Small intestine (tissue), 16 donors: ENCODE measurements at places on chromosomes 4 and X.

- DNase-seq: no peak
These were observed 205.7 kb downstream of the CHIC2 start for GRCh38 chr4:53858744-53859143.

GRCh38 chr4:1475277-1476139 lies 69.3 kb upstream of the NKX1-1 start:
- DNase-seq: no peak

DNA sequence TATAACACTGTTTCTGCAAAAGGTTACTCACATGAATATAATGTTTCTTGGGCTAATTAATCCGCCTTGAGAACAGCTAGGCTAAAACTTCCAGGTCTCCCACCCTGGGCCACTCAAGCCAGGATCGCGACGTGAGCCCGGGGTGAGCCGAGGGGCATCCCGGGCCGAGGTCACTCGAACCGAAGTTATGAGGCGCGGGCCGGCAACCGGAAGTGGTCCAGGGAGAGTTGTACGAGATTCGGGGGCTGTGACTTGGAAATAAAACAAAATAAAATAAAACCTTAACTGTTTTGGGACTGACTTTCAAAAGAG lies 317 bp downstream of the CMC4 start:
- DNase-seq: no peak

- peak; percentile 32 for DNase-seq
These were observed 3.2 kb downstream of the TDO2 start for GRCh38 chr4:155906554-155907247.

DNA sequence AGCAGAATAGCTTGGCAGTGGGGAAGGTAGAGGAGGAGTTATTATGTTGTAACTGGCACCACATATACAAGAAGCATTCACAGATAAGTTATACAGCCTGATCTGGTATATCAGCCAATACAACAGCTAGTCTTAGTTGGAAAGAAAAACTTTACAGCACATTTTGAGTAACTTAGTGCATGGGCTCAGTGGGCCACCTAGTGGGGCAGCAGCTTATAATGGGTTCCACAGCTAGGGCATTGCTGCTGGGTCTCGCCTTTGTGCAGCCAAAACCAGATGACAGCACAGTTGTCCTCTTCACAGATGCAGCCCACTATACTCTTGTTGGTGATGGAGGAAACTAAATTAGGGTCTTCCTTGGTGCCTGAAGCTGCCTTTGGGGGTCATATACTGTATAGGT lies 448.1 kb upstream of the RASGEF1B start:
- no peak for DNase-seq

GRCh38 chr4:36286481-36286871 lies 5.1 kb downstream of the DTHD1 start:
- DNase-seq: no peak

DNA sequence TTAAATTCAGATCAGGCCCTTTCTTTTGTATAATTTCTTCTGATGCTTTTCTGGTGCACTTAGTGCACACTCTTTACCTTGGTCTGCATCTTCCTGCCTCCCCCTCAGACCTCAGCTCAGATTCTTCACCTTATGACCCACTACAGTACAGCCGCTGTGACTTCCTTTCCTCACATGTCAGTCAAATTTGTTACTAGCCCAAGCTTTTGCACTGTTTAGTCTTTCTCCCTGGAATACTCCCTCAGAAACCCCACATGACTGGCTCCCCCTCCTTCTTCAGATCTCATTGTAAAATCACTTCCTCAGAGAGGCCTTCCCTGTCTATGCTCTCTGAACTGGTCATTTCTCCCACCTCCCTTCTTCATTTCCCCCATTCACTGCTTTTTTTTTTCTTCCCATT lies 132.9 kb downstream of the FRAS1 start:
- no peak for DNase-seq

GRCh38 chr4:38930204-38930603 lies 62.6 kb downstream of the FAM114A1 start:
- DNase-seq: no peak

DNA sequence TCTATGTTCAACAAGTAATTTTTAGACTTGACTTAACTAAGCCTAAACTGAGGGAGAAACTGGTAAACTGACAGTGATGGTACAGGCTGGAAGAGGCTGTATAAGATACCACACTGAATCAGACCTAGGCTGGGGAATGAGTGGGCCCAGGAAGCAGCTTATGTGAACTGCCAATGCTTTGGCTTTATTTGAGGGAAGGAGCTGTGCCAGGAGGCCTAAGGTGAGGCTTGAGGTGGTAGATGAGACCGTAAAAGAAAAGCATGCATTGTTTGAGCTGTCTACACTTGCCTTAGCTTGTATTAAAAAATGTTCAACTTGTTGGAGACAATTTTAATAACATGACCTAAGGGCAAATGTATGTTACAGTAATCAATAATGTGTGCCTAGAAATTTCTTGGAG lies 96.2 kb downstream of the RS1 start:
- no peak for DNase-seq

DNA sequence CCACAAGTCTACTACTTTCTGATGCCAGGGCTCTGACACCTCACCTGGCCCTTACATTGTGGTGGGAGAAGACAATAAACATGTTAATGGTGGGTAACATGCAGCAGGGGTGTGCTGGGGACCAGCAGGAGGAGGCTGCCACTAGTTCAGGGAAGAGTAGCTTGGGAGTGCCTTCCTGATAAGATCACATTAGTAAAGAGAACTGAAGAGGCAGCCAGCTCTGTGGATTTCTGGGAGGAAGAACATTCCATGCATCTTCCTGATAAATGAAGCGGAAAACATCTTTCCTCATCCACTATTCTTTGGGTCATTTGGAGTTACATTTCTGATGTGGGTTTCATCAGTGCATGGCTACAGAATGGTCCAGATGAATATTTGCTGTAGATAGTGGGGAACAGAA lies 9.0 kb downstream of the RNF150 start:
- no peak for DNase-seq

DNA sequence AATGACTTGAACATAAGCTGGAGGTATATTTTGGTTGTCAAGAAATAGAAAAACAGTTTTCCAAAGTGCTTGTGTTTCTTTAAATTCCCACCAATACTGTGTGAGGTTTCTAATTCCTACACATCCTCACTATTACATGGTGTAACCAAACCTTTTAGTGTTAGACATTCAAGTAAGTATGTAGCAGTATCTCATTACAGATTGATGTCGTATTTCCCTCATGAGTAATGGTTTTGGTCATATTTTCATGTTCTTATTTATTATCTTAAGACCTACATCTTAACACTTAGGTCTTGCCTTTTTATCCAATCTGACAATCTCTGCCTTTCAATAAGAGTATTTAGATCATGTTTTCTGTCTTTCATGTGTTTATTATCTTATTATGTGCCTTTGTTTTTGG lies 253.7 kb upstream of the ANXA10 start:
- no peak for DNase-seq

DNA sequence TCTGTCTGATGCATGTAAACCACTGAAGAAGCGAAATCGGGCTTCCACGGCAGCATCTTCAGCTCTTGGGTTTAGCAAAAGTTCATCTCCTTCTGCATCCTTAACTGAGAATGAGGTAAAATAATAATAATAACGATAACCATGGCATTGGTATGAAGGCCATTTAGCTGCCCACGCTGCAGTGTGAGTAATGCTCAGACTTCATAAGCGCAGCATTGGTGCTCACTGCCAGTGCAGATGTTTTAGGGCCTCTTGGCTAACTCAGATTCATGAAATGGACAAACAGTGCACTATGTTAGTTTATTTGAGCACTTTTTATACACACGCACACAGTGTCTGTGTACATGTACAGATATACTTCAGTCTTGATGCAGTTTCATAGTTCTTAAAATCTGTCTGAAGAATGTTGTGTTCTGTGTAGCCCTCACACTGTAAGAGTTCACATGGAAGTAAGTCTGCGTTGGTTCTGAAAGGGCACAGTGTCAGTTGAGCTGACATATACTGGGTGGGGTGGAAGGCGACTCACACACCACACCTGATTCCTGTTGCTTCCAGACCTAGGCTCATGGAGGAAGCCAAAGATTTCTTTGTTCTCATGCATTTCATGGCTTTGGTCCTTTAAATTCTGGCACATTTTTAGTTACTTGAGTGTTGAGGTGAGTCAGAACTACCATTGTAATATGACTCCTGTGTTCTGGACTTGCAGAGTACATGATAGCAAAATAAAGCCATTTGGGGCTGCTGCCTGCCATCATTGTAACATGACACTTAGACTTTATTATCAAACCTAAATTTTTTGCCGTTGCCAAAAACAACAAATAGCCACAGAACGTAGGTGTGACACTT lies 68.7 kb downstream of the NSD2 start:
- no peak for DNase-seq

DNA sequence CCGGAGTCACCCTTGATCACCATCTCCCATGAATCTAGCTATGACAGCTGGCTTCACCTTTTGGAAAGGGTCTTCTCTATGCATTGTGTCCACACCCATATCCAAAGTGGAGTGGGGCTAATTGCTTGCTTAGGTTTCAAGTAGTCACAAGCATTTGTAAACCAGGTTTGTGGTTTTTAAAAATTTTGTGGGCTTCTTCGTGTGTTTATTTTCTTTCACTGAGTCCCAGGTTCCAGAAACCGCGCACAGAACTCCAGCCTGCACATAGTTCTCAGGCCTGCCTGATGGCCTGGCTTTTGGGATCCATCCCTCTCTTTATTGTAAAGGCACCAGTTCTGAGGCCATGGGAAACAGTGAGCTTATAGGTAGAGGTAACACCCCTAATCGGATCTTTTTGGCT lies 70.2 kb upstream of the TLR3 start:
- no peak for DNase-seq

DNA sequence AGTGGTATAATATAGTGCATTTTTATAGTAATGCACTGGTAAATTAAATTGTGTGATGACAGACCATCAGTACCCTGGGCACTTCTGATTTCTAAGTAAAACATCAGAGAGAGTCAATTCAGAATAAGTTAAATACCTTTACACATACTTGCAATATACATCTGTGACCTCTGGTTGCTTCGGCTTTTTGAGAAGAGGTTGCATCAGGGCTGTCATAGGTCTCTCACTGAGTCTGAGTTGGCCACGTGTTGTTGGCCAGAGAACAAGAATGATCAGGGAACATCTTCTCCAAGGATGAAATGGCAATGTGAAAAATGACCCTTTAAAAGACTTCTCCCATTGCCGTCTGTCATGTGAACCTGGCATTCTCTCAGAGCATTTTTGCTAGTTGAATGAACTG lies 36.9 kb upstream of the PUDP start:
- no peak for DNase-seq

GRCh38 chr4:48271626-48272025 lies 2.0 kb upstream of the TEC start:
- no peak for DNase-seq

- DNase-seq: no peak
These were observed 168.5 kb upstream of the MXRA5 start for GRCh38 chrX:3514996-3515395.

DNA sequence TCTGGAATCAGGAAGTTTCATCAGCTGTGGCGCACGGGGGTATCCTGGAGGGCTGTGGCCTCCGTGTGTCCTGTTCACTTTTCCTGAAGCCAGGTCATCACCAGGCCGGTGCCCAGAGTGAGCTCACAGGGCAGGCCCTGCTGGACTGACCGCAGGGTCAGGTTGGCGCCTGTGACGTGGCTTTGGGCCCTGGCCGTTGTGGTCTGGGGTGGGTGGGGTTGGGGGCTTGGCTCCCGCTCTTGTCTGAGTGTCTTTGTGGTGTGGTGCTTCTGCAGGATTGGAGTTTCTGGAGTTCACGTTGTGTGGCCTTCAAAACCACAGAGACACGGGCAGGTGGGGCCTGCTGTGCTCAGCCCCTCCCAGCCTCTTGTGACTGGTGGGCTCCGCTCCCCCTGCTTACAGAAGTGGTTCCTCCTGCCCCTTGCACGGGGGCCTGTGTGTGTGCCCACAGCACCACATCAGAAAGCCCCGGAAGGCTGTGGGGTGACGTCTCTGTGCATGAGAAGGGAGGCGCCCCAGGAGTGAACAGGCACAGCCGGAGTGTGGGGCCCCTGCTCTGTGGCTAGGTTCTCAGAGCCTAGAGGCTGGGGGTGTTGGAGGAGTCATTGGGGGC lies 9.5 kb downstream of the RGS12 start:
- DNase-seq: no peak
